GM12878 (cell line): ENCODE measurements at places on chromosomes 7 and 10.

GRCh38 chr7:132311733-132312132 is 264.5 kb downstream of the PLXNA4 start:
- H3K36me3 ChIP-seq, result no peaks in the 10 kb centered on the region
- no peak for DNase-seq
- H3K27me3 ChIP-seq, result no peaks in the 10 kb centered on the region; the same call in 1 of the 2 replicates
- H3K4me1 ChIP-seq, result no peaks in the 10 kb centered on the region
- no peak overlapping the region for H3K4me3 ChIP-seq
- H3K27ac ChIP-seq, result no peak overlapping the region

DNA sequence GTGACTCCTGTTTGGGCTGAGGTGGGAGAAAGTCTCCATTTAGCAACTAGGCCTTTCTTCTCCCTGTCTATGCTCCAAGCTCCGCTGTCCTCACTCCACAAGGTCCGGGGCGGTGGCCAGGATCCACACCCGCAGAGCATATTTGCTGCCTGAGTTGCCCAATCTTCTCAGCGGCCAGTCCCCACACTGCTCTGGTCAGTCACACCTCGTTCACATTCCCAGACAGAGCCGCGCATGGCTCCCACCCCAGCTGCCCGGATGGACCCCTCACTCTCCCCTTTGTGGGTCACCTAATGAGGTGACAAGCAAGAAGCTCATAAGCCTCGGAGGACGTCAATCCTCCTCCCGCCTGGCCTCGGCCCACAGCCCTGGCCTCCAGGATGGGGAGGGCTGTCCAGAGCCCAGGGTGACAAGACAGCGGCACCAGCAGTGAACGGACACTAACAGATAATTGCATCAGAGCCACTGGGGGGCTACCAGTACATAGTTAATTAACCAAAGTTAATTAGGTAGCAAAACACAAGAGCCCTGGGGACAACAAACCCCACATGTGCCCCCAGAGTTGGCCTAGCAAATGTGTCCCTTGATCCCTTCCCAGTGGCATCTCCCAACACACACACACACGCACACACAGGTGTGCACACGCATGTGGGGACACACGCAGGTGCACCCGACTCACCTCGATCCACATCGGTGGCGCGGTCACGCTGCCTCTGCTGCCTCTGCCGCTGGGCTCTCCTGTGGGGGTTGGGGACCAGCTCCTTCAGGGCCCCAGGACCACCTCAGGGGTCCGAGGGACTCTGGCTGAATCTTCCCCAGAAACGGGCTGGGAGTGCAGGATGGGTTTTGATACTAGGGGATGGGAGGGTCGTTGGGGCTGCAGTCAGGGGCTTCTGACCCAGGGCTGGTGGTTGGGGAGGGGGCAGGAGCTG is 11.8 kb downstream of the EPHA1 start:
- no peaks in the 10 kb centered on the region; the same call in 1 of the 2 replicates for H3K36me3 ChIP-seq
- no peak overlapping the region for H3K27ac ChIP-seq
- DNase-seq, result no peak
- no peak overlapping the region for H3K4me3 ChIP-seq
- no peaks in the 10 kb centered on the region for H3K4me1 ChIP-seq

GRCh38 chr7:136064627-136065237 is 87.6 kb upstream of the MTPN start:
- no peak overlapping the region for H3K4me3 ChIP-seq
- H3K27ac ChIP-seq, result no peak overlapping the region
- H3K36me3 ChIP-seq, result no peaks in the 10 kb centered on the region
- H3K4me1 ChIP-seq, result no peaks in the 10 kb centered on the region

GRCh38 chr7:64774204-64774842 is 19.9 kb upstream of the ZNF138 start:
- H3K27ac ChIP-seq, result no peak overlapping the region
- no peaks in the 10 kb centered on the region for H3K27me3 ChIP-seq
- H3K4me1 ChIP-seq, result no peaks in the 10 kb centered on the region
- no peaks in the 10 kb centered on the region for H3K36me3 ChIP-seq

- H3K36me3 ChIP-seq, result no peaks in the 10 kb centered on the region
- no peak overlapping the region for H3K27ac ChIP-seq
- no peaks in the 10 kb centered on the region for H3K4me1 ChIP-seq
- no peak overlapping the region for H3K4me3 ChIP-seq
- no peak for DNase-seq
- no peaks in the 10 kb centered on the region for H3K27me3 ChIP-seq
Measured at GRCh38 chr10:108421266-108421665, 1256.8 kb upstream of the SORCS1 start.

GRCh38 chr7:124643311-124643811 is 122.2 kb downstream of the GPR37 start:
- no peak overlapping the region for H3K4me3 ChIP-seq
- no peak overlapping the region for H3K27ac ChIP-seq
- H3K36me3 ChIP-seq, result no peaks in the 10 kb centered on the region
- H3K4me1 ChIP-seq, result no peaks in the 10 kb centered on the region
- no peak for DNase-seq

- H3K4me3 ChIP-seq, result no peak overlapping the region
- peaks cover 26% of the 10 kb centered on the region for H3K4me1 ChIP-seq
- H3K27me3 ChIP-seq, result no peaks in the 10 kb centered on the region
- H3K36me3 ChIP-seq, result no peaks in the 10 kb centered on the region
Measured at GRCh38 chr10:17507538-17507937, 53.1 kb upstream of the ST8SIA6 start.
